ENCODE measurements at places on chromosomes 4 and X. TPM values are rescaled to one million over a fixed set of nuclear protein-coding genes. Genes with fewer than 3 reads are reported as not detected.

The NKX6-1 gene
- not detected for total RNA-seq

The AKAP14 gene
- total RNA-seq: not detected

The TNIP3 gene
- not detected for total RNA-seq

The KIAA1210 gene
- not detected for total RNA-seq

The STBD1 gene
- 8.9 TPM for total RNA-seq
